ENCODE measurements at places on chromosomes 4 and X.

GRCh38 chrX:83508526-83509253, 600 bp downstream of the POU3F4 start:
- DNase-seq = no peak

GRCh38 chr4:24743206-24743605, 52.2 kb upstream of the SOD3 start:
- DNase-seq = no peak

DNA sequence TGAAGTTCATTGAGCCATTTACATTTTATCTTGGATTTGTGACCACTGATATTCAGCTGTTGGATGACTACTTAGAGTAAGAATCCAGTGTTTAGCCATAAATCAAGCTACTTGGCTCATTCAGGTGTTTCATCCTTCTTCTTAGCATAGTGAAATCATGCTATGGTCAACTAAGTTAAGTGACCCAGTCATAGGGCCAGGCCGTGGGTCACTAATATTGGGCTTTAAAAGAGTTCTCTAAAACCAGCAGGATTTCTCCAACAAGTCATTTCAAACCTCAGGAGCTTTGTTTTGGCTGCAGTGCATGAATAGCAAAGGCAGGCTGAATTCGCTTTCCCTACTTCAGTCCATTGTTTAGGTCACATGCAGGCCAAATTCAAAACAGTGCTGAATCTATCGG, 181.0 kb downstream of the MAML3 start:
- DNase-seq = no peak

- DNase-seq = no peak
Measured at GRCh38 chrX:109830157-109830703, 97.2 kb upstream of the ACSL4 start.

DNA sequence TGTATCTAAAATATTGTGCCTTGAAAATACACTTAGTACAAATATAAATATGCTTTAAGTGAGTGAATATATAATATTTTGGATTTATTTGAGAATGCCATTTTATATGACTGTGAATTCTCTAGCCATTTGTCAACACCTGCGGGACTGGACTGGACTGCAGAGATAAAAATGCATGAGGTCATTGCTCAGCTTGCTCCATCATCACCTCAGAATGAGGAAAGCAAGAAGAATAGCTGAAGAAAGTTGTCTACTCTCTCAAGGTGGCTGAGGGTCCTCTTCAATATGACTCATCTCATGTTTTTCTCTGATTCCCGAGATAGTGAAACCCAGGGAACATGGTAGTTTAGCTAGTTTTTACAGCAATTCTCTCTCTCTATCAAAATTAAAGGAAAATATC, 732.5 kb upstream of the AGA start:
- no peak for DNase-seq

DNA sequence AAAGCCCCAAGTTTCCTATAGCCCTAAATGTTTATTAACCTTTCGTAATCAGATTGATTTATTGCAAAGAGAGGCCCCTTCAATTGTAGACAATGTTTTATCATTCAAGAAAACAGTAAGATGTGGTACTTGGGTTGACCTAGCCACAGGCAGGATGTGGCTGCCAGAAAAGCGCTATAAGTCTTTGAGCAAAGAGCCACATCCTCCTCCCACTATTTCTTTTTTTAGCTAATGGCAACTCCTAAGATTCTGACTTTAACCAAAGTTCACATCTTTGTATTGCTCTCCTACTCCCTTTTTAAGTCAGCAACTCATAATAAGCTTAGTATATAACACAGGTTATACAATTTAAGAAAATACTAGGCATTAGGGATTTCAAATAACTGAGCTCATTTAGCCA, 70.7 kb upstream of the PPP3CA start:
- DNase-seq = peak; percentile 51

- DNase-seq = peak; percentile 6
Measured at GRCh38 chr4:78720994-78721677, 55.0 kb upstream of the BMP2K start.

GRCh38 chr4:25383647-25384046, 6.6 kb downstream of the ANAPC4 start:
- no peak for DNase-seq

GRCh38 chr4:2245787-2246275, 3.9 kb upstream of the HAUS3 start:
- no peak for DNase-seq

DNA sequence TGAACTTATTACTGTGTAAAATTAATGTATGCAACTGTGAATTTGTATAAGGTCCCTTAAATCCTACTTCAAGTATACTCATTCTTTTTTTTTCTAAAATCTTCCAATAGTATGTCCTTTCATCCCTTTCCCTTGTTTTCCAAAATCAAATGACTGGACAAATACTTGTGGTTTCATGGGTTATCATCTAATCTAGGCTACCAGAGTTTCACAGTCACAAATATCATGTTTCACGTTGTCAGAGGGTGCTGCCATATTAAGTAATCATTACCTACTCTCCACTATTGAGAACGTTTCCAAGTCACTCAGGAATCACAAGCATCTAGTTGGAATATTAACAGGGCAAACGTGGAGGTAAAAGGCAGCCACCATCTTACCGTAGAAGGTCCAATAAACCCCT, 1235.0 kb upstream of the TENM3 start:
- no peak for DNase-seq

GRCh38 chr4:180057891-180058671, 2185.1 kb upstream of the TENM3 start:
- DNase-seq = no peak

DNA sequence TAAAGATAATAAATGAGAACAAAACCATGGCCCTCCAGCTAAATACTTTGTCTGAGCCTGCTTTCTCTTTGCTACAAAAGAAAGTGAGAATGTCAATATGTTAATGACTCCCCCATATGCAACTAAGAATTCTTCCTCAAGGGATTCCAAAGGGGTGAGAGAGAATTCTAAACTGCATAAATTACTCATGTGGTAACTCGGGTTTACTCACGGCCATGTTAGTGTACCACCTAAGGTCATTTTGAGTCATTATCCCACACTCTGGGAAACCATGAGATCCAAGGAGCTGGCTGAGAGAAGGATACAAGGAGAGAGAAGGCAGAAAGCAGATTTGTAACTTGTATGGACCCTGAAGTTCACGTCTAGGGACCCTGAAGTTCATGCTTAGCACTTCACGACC, 190.3 kb downstream of the DHX15 start:
- no peak for DNase-seq

GRCh38 chr4:169492436-169493163, 119.8 kb downstream of the NEK1 start:
- no peak for DNase-seq

DNA sequence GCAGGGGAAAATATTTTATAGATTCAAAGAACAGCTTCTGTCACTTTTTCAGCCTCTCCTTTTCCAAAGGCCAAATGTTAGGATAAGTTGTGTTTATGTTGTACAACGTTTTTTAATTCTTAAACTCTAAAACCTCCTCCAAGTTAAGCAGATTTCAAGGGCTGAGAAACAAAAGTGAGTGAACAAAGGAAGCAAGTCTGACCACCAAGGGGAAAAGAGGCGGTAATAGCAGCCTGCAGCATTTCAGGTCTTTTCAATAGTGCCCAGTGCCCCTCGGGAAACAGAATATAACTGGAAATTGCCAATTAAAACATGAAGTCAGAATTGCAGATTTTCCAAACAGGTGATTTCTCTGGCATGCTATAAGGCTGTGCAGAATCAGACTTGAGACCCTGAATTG, 510.0 kb upstream of the HTR2C start:
- DNase-seq = no peak

GRCh38 chrX:50402886-50403285, 67.7 kb downstream of the DGKK start:
- no peak for DNase-seq

DNA sequence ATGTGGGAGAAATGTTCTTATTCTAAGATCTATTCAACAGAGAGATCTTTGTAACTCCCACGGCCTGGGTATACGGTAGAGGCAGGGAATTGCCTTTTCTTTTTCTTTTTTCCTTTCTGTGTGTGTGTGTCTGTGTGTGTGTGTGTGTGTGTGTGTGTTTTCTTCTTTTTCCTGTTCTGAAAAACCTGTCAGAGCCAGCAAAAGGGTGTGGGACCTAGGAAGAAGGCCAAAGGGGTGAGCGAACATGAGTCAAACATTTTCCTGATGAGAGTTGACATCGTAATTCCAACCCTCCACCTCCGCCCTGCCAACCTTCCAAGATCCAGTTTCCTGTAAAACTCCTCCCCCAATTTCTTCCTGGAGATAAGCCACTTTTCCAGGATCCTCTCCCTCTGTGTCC, 2.8 kb upstream of the CHIC2 start:
- no peak for DNase-seq

- DNase-seq = no peak
Measured at GRCh38 chrX:108088511-108088910, 2.8 kb downstream of the PSMD10 start.

GRCh38 chr4:119748853-119749252, 120.2 kb upstream of the PDE5A start:
- DNase-seq = no peak

- no peak for DNase-seq
Measured at GRCh38 chr4:19936476-19936875, 315.2 kb upstream of the SLIT2 start.

- no peak for DNase-seq
Measured at GRCh38 chr4:174714393-174715211, 114.4 kb downstream of the GLRA3 start.

- no peak for DNase-seq
Measured at GRCh38 chr4:7323872-7324650, 110.7 kb downstream of the PSAPL1 start.

GRCh38 chrX:21657318-21658151, 595 bp downstream of the KLHL34 start:
- no peak for DNase-seq

DNA sequence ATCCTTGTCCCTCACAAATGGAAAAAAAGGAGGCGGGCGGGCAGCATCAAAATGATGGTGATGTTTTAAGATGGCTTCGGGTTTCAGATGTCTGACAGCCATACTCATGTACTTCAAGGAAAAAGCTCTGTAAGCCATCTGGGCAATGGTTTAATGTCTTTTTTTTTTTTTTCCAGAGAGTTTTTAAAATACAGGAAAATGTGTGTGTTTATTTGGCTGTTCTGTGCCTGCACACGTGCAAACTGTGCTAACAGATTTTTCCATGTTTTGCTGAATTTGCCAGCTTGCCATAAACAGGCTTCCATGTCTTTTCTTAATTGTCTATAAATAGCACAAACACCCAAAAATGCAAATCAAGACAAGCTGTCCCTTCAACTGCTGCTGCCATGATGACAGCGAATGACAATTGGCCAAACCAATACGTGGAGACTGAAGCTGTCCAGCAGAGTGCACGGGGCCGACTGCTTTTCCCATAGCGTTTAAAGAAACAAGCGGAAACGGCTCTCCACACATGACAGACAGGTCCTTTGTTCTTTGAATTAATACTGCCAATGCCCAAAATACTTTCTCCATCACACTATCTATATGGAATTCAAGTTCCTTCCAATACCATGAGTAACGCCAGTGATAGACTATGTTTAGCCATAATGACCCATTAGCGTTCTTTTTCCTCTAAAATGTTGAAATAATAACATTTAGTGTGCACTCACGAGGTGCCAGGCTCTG, 35.7 kb downstream of the AFAP1 start:
- no peak for DNase-seq

- DNase-seq = no peak
Measured at GRCh38 chrX:41471786-41472185, 24.6 kb downstream of the NYX start.

- DNase-seq = no peak
Measured at GRCh38 chr4:123120473-123120872, 198.1 kb upstream of the NUDT6 start.

DNA sequence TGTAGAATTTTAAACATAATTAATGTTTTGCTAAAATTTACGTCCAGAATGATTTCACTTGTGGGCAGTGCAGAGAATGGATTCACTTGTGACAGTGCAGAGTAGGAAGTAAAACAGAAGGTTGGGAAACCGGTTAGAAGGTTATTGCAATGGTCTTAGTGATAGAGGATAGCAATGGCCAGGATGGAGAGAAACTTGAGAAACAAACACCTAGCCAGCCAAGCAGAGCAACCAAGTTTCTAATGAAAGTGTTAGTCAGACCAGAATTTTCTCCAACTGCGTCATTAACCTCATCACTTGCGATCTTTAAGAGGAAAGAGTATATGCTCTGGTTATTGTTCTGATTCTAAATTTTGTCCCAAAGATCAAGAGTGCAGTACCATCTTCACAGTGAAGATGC, 50.0 kb upstream of the TBC1D9 start:
- no peak for DNase-seq

GRCh38 chrX:40188573-40189417, 91.0 kb upstream of the BCOR start:
- DNase-seq = no peak

GRCh38 chr4:152628128-152628527, 51.7 kb downstream of the TMEM154 start:
- DNase-seq = no peak

- DNase-seq = no peak
Measured at GRCh38 chr4:158025131-158025530, 147.7 kb downstream of the GASK1B start.

GRCh38 chr4:128371001-128371777, 83.6 kb upstream of the PGRMC2 start:
- DNase-seq = no peak

DNA sequence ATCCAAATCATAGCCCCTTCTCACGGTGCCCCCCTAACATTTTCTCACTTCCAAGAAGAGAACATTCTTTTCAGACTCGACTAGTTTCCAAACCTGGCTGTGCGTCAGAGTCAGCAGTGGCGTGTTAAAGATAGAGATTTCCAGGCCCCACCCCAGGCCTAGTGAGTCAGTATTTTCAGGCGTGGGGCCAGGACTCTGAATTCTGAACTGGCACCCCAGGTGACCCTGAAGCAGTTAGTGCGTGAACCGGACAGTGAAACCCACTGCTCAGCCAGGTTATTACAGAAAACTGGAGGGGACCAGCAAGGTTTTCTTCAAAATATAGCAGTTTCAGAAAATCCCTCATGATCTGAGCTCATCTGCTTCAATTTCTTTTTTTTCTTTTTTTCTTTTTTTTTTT, 35.0 kb upstream of the BCOR start:
- no peak for DNase-seq

- DNase-seq = no peak
Measured at GRCh38 chr4:143488687-143489086, 24.8 kb upstream of the SMARCA5 start.

DNA sequence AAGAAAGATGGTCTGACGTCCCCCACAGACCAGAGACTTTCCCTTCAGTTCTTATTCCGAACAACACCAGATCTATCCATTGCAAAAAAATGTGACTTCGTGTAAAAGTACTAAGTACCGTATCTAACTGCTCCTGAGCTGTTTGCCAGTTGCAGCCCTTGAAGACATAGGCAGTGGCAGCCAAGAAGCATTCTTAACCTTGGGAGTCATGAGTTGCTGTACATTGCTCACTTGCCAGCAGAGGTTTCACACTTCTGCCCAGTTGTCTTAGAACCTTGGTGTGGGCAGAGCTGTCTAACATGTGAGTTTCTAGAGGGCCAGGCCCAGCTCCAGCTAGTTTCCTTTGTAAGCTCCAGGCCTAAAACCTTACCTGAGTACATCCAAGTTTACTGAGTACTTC, 10.5 kb upstream of the CHRDL1 start:
- DNase-seq = no peak

GRCh38 chr4:146179784-146180370, 4.4 kb downstream of the LSM6 start:
- DNase-seq = no peak

Data from stimulated activated CD8-positive, alpha-beta memory T cell treated with anti-CD3 and anti-CD28 coated beads, Interleukin-2, amount 100 ng/mL, for 48 hours (primary cell).